Lower leg skin (tissue), 4 donors: ENCODE measurements at places on chromosomes 3 and 15. TPM values are rescaled to one million over a fixed set of nuclear protein-coding genes. Genes with fewer than 3 reads are reported as not detected.

- DNase-seq = no peak
Measured at GRCh38 chr3:141174674-141175073, 57.0 kb upstream of the PXYLP1 start.

DNA sequence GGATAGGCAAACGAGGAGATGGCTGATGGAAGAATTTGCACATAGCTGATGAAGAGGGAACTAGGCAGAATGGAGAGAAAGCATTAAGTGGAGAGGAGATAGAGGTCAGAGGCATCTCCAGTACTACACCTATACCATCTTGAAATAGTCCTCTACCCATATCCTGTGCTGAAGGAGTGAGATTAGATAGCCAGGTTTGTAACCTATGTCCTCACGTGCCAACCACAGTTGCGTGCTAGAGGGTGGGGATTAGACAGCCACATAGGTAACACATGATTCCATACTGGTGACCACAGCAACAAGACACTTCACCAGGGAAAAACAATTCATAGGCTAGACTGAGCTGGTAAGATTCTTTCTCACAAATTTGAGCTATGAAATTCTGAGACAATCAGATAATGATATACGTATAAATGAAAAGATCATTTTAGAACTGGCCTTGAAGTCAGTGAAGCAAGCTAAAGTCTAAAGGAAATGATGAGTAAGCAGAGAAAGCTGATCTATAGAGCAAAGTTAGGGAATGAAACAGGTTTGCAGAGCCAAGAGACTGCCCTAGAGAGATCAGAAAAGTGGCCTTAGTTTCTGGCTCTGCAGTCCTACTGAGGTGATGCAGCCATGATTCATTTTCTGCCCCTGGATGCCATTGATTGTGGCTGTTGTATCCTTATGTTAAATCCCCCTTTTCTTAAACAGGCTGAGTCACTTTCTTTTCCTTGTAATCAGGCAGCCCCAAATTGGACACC, 17.7 kb downstream of the MYNN start:
- DNase-seq = no peak

DNA sequence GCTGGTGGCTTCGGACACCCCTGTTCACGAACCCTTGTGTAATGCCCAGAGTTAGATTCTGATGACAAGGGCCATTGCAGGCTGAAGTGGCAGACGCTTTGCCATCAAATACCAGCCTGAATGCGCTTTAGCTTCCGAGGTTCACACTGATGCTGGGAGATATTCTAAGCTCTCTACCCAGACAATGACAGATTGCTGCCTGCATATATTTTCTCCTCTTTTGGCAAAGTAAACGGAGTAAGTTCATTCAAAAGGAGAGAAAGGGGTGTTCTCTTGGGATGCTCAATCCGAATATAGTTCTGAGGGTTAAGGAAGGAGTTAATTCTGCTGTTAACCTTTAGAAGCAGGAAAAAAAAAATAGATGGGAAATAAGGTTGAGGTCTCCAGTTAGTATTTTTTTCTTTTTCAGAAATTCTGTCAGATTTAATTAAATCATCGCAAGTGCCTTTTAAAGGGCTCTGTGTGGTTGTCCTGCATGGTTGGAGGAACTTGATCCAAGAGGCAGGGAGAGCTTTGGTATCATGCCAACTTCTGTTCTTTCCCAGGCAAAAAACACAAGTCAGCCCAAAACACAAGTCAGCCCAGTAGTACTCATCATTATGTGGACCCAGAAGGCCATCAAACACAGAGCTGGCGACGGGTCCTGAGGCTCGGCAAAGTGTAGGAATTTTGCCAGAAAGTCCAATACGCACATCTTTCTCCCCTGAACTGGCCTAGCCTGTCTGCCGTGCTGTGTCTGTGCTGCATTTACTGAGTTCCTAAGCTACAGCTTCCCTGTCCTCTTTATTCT, 70.9 kb upstream of the ST8SIA2 start:
- no peak for DNase-seq

GRCh38 chr3:101200461-101200860, 119.9 kb downstream of the IMPG2 start:
- no peak for DNase-seq

GRCh38 chr3:167843886-167844285, 108.4 kb downstream of the SERPINI1 start:
- no peak for DNase-seq

DNA sequence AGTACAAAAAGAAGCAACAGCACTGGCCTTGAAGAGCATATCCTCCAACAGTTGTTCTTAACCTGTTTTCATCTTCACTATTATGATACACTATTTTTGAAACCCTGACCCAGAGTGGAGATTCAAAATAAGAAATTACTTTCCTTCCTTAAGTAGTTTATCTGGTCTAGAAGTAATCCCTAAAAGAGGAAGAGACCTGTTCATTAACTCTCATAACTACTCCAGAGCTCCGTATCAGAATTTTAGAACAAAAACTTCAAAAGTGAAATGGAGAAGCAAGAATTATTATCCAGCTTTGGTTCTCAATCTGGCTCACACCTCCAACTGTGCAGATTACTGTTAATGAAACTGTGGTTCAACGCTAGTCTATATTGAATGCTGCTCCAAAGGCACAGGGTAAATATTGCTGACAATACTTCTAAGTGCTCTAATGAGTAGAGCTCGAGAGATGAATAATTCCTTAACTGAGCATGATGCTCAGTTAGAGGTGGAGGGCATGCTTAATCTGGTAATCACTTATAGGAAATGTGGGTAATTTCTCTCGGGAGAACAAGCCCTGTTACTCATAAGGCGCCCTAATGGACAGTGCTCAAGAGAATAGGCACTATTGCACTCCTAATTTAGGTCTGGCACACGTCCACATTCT, 5.2 kb downstream of the LCMT2 start:
- DNase-seq = no peak

DNA sequence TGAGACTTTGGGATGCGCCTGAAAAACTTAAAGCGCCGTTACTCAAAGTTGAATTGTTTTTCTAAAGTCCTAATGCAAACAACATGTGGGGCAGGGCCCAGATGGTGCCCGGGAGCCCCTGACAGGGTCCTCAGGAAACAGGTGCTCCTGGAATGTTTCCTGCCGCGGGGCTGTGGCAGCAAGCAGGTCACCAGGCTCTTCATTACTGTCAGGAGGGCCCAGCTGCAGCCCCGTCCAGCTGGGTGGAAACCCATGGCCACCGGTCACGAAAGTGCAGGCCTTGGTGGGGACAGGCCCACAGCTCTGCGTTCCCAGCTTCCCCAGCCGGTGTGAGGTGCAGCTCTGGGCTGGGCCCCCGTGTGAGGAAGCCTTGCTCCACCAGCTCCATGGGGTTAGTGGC, 63.9 kb upstream of the GATA2 start:
- no peak for DNase-seq

DNA sequence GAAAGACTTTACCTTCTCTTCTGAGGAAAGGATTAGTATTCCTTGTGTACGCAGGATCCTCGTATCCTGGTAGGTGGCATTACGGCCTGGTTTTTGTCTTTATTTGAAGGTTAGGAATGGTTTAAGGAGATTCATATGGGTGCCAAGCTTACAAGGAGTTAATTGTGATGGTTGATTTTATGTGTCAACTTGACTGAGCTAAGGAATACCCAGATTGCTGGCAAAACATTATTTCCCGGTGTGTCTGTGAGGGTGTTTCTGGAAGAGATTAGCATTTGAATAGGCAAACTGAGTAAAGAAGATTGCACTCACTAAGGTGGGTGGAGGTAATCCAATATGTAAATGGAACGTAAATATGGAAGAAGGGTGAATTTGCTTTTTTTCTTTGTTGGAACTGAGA, 44.4 kb upstream of the ABI3BP start:
- no peak for DNase-seq

DNA sequence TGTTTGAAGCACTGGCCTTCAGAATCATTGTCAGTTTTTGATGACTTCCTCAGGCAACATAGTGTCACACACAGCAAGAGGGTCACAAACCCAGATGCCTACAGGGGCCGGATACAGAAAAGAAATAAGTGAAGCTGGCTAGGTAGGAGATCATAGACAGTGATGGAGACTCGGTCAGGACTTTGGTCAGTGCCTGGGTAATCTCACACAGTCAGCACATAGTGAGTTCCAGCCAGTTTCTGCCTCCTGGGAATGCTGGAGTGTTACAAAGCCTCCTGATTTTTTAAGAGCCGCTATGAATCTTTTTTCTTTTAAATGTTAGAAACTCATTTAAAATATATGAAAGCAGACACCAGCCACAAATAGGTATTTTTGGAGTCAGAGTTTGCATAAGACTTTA, 399.1 kb downstream of the IL5RA start:
- DNase-seq = no peak

DNA sequence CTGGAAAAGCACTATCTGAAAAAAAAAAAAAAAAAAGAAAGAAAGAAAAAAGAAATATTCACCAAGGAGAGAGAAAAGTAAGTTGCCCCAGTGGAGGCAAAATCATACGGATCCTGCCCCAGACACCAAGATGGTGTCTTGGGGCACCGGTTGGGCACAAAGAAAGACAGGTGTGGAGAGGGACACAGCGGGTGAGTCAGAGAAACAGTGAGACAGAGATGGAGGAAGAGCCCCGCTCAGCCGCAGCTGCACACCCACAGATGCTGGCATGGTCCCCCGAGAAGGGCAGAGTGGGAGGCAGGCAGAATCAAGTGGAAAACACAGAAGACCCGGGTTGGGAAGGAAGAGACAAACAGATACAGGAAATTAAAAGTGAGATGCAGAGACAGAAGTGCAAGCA, 129.7 kb upstream of the SMAD3 start:
- peak; percentile 77 for DNase-seq

DNA sequence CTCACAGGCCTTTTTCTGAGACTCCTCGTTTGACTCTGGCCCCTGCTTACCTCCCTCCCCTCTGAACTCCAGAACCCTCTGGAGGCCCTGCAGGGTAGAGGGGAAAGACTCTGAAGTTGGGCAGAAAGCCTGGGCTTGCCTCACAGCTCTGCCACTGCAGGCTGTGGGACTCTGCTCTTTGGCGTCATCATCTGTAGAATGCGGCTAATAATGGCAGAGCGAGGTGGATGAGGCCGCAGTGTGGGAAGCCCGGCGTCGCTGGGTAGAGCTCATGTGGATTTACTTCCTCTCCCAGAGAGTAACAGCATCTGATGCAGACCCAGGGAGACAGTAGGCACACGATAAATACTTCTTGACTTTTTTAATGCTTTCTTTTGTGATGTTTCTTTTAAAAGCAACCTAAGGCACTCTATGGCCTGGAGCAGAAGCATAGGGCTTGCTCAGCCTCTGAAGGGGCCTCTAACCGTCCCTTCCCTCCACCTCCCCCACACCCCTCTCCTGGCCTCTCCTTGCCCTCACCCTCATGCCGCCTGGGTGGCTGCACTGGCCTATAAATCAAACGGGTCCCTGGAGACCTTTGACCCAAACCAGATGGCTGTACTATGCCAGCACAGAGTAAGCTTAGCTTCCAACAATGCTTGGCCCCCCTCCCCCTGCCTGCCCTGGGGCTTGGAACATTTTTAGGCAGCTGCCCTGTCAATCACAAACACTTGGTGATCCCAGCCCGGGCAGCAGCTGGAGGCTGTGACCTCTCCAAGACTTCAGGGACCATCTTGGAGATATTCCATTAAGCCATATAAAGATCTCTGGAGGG, 32.9 kb downstream of the SPSB4 start:
- no peak for DNase-seq

GRCh38 chr3:171829841-171830517, 13.2 kb upstream of the TMEM212 start:
- DNase-seq = peak; percentile 90

- DNase-seq = peak; percentile 15
Measured at GRCh38 chr15:98321896-98322295, 326.4 kb upstream of the IGF1R start.

DNA sequence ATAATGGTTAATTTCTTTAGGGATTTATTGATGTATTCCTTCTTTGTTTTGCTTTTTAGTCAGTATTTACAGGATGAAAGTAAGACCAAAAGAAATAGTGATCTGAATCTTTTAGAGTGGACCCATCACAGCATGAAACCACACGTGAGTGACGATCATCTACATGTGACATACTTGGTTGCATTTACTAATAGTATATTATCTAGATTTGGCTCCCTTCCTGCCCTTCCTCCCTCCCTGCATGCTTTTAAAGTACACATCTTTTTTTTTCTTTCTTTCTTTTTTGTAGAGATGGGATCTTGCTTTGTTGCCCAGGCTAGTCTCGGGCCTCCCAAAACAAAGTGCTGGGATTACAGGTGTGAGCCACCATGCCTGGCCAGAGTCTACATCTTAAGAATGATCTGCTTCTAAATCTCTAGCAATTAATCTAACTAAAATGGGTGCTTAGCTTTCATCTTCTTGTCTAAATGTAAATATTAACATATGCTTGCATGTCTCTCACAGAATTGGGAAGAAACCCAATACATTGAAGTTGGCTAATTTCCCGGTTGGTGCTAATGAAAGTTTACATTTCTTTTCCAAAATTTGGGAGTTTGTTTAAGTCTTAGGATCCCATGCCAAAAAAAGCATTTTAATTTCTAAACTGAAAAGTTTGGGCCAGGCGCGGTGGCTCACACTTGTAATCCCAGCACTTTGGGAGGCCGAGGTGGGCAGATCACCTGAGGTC, 38.0 kb downstream of the SENP2 start:
- no peak for DNase-seq

GRCh38 chr3:5162102-5162501, 25.4 kb upstream of the EDEM1 start:
- no peak for DNase-seq

DNA sequence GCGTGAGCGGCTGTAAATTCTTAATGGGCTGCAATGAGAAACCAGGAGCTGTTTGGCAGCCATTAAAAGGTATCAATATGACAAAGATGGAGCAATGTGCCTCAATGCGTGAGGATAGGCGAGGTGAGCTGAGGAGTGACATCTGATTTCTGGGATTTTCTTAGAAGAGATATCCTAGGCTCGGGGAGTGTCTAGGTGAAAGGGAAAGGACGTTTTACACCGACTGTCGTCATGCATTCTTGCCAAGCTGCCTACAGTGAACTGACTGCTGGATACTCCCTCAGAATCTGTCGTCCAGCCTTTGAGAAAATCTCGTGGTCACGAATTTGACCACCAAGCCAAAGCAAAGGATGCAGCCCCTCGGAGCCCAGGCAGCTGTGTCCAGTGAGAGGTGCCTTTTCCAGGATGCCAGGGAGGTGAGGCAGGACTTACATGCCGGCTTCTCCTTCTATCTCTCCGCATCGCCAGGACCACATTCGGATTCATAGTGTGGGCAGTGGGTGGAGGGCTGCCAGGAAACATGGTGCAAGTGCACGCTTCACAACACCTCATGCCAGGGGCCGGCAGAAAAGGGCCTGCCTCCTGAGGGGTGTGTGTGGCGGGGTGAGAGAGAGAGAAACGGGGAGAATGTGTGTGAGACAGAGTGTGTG, 80.3 kb upstream of the ABHD17C start:
- peak; percentile 81 for DNase-seq

CLDN18 gene
- 0.13 TPM for total RNA-seq

RASA2 gene
- total RNA-seq = 21.4 TPM

GOLGA8A gene
- 38.3 TPM for total RNA-seq
